Choroid plexus epithelial cell (primary cell): ENCODE measurements at places on chromosomes 6 and 20.

DNA sequence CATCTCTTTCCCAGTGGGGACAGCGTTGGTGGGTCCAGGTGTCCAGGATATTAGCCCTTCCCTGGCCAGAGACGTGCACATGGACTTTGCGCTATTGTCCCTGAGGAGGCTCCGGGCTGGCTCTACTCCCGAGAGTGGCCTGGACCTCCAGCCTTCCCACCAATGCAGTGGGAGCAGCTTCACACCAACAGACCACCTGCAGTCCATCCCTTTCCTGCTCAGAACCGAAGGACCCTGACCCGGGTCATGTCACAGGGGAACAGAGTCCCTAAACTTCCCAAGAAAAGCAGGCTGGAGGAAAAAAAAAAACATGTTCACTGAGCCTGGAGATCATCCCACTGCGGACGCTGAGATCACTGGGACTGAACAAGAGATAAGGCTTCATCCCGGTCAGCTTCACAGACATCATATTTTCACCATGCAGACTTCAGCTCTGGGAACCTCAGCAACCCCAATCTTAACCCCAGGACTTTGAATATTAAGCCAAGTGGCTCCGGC is 18.3 kb downstream of the ZMYND8 start:
- no peak for DNase-seq

DNA sequence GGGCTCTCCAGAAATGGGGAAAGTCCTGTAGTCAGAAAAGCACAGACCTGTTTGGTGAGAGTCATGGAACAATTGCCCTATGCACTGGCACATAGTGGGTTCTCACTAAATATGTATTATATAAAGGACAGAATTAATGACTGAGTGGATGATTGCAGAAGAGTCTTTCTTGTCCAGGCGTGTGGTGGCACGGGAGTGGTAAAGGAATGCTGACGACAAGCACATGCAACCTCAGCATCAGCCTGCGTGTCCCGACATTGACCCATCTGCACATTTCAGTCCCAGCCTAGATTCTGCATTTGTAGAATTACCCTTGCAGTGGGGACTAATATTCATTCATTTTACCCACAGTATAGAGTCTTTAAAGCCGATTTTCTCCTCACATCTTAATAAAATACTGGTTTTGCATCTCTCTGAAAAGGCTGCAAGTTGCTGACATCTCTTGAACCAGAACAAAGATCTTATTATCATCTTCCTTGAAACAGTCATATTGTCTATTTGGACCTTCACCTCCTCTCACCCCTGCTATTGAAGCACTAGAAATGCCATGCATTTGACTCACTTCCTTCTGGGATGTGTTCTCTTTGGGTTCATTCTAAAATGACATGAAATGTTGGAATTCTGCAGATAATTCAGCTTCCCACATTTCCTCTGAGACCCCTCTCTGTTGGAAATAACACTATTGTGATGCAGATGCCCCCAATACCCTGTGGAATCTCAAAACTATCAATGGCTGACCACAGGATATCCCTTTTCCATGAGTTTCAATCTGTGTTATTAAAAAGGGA is 883.6 kb upstream of the FLRT3 start:
- DNase-seq, result peak; percentile 14

- DNase-seq, result no peak
Measured at GRCh38 chr6:5059036-5059896, 25.9 kb upstream of the PPP1R3G start.

- DNase-seq, result no peak
Measured at GRCh38 chr6:71103641-71104040, 146.8 kb upstream of the B3GAT2 start.

DNA sequence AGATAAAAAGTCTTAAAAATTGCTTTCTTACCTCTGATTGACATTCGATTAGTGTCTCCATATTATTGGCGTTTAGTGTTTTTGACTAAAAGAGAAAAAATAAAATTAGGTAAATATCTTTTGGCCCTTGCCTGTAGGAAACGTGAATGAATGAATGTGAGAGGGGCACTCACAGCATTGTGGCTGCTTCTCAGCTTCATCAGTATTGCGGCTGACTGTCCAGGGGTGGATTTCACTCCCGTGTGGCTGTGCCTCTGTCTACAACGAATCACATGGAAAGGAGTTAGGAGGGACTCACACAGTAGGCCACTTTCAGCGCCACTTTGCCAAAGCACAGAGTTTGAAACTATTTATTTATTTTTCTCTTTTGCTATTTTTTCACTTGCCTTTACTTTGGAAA is 844 bp downstream of the TAGAP start:
- DNase-seq, result no peak

DNA sequence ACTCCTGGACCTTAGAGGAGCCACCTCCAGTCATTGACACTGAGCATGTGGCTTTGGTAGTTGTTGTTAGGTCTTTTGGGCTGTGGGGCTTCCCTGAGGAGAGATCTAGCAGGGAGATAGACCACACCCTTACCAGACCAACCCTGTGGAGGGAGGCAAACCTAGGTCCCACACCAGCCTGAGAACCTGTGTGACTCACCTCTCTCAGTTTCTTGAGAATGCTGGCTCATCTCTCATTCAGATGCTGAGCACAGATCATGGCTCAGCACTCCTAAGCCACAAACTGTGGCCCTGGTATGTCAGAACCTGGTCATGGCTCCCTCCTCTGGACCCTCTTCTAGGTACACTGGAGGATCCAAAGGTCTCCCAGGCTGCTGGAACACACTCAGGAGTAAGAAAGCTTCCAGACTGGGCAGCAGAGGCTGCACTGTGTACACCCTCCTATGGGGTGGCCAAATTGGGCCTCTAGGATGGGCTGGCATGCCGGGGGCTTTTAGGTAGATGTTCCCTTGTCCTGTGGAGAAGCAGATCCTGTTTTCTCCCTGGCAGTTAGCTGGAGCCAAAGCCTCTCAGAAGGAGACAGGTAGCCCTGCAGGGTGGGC is 1294.5 kb downstream of the KHDRBS2 start:
- DNase-seq, result no peak

GRCh38 chr20:63636752-63637628 is 10.1 kb upstream of the GMEB2 start:
- DNase-seq, result no peak

- DNase-seq, result peak; percentile 57
Measured at GRCh38 chr6:48744948-48745347, 634.0 kb upstream of the PTCHD4 start.
